Omental fat pad (tissue), 4 donors: ENCODE measurements at places on chromosomes 13 and 19. TPM values are rescaled to one million over a fixed set of nuclear protein-coding genes. Genes with fewer than 3 reads are reported as not detected.

The CD79A gene
- total RNA-seq: 1.8 TPM

The TGFBR3L gene
- total RNA-seq: not detected

The RPS5 gene
- total RNA-seq: 1,497 TPM

The SELENOV gene
- not detected for total RNA-seq

The PLIN5 gene
- 45.4 TPM for total RNA-seq

The CCDC70 gene
- total RNA-seq: not detected

The CDC16 gene
- 55.9 TPM for total RNA-seq

The ZNF497 gene
- 0.74 TPM for total RNA-seq

The SPART gene
- total RNA-seq: 72.9 TPM
